ENCODE measurements at places on chromosomes 7 and 10. TPM values are rescaled to one million over a fixed set of nuclear protein-coding genes. Genes with fewer than 3 reads are reported as not detected.

DNA sequence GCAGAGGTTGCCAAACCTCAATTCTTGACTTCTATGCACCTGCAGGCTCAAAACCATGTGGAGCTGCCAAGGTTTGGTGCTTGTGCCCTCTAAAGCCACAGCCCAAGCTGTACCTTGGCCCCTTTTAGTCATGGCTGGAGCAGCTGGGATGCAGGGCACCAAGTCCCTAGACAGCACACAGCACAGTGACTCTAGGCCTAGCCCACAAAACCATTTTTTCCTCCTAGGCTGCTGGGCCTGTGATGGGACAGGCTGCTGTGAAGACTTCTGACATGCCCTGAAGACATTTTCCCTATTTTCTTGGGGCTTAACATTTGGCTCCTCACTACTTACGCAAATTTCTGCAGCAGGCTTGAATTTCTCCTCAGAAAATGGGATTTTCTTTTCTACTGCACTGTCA is 27.8 kb upstream of the LRRN3 start:
- DNase-seq = no peak

The CC2D2B gene
- polyA plus RNA-seq = 0.92 TPM

The SPAM1 gene
- not detected for polyA plus RNA-seq

The CH25H gene
- polyA plus RNA-seq = 1.7 TPM

GRCh38 chr7:118352867-118353453 is 128.5 kb downstream of the ANKRD7 start:
- peak; percentile 32 for DNase-seq

GRCh38 chr7:87187120-87187519 is 32.4 kb downstream of the TMEM243 start:
- no peak for DNase-seq

GRCh38 chr10:18474118-18474455 is 177.3 kb downstream of the NSUN6 start:
- no peak for DNase-seq

The LAMB1 gene
- polyA plus RNA-seq = 53.5 TPM

DNA sequence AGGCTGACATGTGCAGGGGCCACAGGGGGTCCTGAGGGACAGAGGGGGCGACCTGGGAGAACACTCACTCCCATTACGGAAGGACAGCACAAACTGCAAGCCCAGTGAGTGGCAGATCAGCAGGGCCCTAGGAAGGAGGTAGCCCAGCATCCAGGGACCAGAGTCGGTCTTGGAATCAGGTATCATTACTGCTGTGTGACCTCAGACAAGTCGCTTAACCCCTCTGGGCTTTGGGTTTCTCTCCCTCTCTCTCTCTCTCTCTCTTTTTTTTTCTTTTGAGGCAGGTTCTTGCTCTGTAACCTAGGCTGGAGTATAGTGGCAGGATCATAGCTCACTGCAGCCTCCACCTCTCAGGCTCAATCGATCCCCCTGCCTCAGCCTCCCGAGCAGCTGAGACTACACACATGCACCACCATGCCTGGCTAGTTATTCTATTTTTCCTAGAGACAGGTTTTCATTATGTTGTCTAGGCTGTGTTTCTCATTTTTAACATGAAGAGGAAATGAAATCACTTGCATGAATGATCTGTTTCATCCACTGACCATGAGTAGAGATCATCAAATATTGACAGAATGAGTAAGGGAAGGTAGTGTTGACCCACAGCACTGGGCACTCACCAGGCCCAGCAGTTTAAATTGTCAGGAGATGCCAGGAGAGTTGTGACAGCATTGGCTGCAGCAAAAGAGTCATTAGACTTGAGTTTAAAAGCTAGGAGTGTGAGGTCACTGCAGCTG is 49.4 kb downstream of the BUB3 start:
- DNase-seq = no peak

The LIPK gene
- not detected for polyA plus RNA-seq

The NUTM2A gene
- polyA plus RNA-seq = 0.21 TPM

The TSPAN13 gene
- polyA plus RNA-seq = 42.5 TPM

- DNase-seq = no peak
These were observed 1203.3 kb upstream of the CELF2 start for GRCh38 chr10:9814285-9814864.

GRCh38 chr10:65491799-65492198 is 1434.0 kb upstream of the LRRTM3 start:
- no peak for DNase-seq

The UPK3BL2 gene
- 0.99 TPM for polyA plus RNA-seq

- DNase-seq = peak; percentile 65
These were observed 91.6 kb downstream of the FZD1 start for GRCh38 chr7:91355695-91356435.

DNA sequence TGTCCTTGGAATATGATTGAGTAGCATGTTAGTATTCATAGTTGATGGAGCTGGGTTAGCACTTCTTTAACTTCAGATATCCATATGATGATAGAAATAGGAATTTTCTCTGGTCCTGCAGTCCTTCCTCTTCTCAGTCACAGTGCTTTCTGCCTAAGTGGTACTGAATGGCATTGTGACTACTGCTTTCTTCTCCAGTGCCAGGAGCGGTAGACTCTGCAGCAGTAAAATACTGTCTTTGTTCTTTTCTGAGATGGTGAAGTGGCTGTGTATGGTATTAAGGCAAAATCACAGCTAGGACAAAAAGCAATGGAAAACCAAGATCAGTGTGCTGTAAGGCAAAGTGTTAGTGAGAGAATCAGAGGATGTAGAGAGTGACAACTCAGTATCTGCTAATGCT is 46.6 kb downstream of the C1GALT1 start:
- DNase-seq = no peak
